Right atrium auricular region (tissue), 2 donors: ENCODE measurements at places on chromosomes 11 and 22. TPM values are rescaled to one million over a fixed set of nuclear protein-coding genes. Genes with fewer than 3 reads are reported as not detected.
A peak's percentile ranks its signal among the peaks of the same experiment; 100 is the strongest.

GRCh38 chr22:36366291-36366708 is 21.5 kb downstream of the MYH9 start:
- DNase-seq = no peak
- H3K4me1 ChIP-seq = peaks cover 100% of the 10 kb centered on the region

- H3K4me3 ChIP-seq = no peak overlapping the region
- no peaks in the 10 kb centered on the region for H3K27me3 ChIP-seq
- no peak overlapping the region for H3K27ac ChIP-seq
- peaks cover 37% of the 10 kb centered on the region for H3K36me3 ChIP-seq
- no peaks in the 10 kb centered on the region for H3K4me1 ChIP-seq
- no peak for DNase-seq
Measured at GRCh38 chr11:95829580-95830259, 39.4 kb downstream of the CEP57 start.

- peaks cover 2% of the 10 kb centered on the region for H3K4me1 ChIP-seq
- no peak overlapping the region for H3K4me3 ChIP-seq
- H3K27ac ChIP-seq = no peak overlapping the region
- no peaks in the 10 kb centered on the region for H3K27me3 ChIP-seq
- DNase-seq = no peak
- no peaks in the 10 kb centered on the region for H3K36me3 ChIP-seq
Measured at GRCh38 chr11:73969991-73970800, 12.4 kb downstream of the UCP2 start.

DNA sequence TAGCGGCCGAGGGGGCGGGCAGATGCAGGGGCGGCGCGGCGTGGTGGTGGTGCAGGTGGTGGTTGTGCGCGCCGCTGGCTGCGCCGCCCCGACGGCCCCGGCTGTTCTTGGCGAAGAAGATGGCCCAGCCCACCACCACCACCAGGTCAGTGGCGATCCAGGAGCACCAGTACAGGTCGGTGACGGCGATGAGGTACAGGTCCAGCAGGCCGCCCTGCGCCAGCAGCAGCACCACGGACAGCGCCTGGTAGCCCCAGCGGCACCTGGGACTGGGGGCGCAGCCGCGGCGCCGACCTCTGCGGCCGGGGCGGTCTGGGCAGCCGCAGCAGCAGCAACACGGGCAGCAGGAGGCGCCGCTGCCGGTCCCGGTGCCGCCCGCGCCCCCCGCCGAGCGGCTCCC is 879 bp downstream of the TMEM121B start:
- no peaks in the 10 kb centered on the region for H3K27me3 ChIP-seq
- DNase-seq = no peak
- peak overlapping the region; percentile 67 for H3K4me3 ChIP-seq
- no peaks in the 10 kb centered on the region for H3K36me3 ChIP-seq

- H3K4me1 ChIP-seq = peaks cover 55% of the 10 kb centered on the region
- no peak overlapping the region for H3K27ac ChIP-seq
- H3K4me3 ChIP-seq = no peak overlapping the region
- no peak for DNase-seq
Measured at GRCh38 chr11:65107751-65108468, 3.8 kb upstream of the TM7SF2 start.

- peaks cover 54% of the 10 kb centered on the region for H3K4me1 ChIP-seq
- no peak overlapping the region for H3K4me3 ChIP-seq
- H3K27me3 ChIP-seq = no peaks in the 10 kb centered on the region
- DNase-seq = no peak
- H3K36me3 ChIP-seq = no peaks in the 10 kb centered on the region
Measured at GRCh38 chr11:2508793-2509192, 64.0 kb downstream of the KCNQ1 start.

- H3K4me1 ChIP-seq = no peaks in the 10 kb centered on the region
- no peaks in the 10 kb centered on the region for H3K27me3 ChIP-seq
- no peak overlapping the region for H3K4me3 ChIP-seq
- DNase-seq = no peak
- no peaks in the 10 kb centered on the region for H3K36me3 ChIP-seq
- H3K27ac ChIP-seq = no peak overlapping the region
Measured at GRCh38 chr11:99327066-99327465, 306.3 kb downstream of the CNTN5 start.

- H3K4me3 ChIP-seq = no peak overlapping the region
- H3K27ac ChIP-seq = no peak overlapping the region
- DNase-seq = no peak
Measured at GRCh38 chr11:83642500-83642899, 356.3 kb upstream of the CCDC90B start.

- no peaks in the 10 kb centered on the region for H3K4me1 ChIP-seq
- peaks cover 5% of the 10 kb centered on the region for H3K27me3 ChIP-seq
- no peak for DNase-seq
- H3K36me3 ChIP-seq = no peaks in the 10 kb centered on the region
- H3K27ac ChIP-seq = no peak overlapping the region
- peak overlapping the region; percentile 34 for H3K4me3 ChIP-seq
Measured at GRCh38 chr11:17734986-17735817, 621 bp downstream of the KCNC1 start.

- peak overlapping the region; percentile 79 for H3K27ac ChIP-seq
- no peaks in the 10 kb centered on the region for H3K27me3 ChIP-seq
- no peak overlapping the region for H3K4me3 ChIP-seq
Measured at GRCh38 chr11:86740628-86741483, 59.5 kb upstream of the PRSS23 start.

Gene PDGFB
- total RNA-seq = 22.0 TPM
